Temporal lobe (tissue), 4 donors: ENCODE measurements at places on chromosomes 7 and 10. TPM values are rescaled to one million over a fixed set of nuclear protein-coding genes. Genes with fewer than 3 reads are reported as not detected.

The SPDYE5 gene
- total RNA-seq: not detected

The TRPV6 gene
- total RNA-seq: under 0.01 TPM

The KIN gene
- 8.1 TPM for total RNA-seq

The MYH16 gene
- total RNA-seq: not detected

The TMEM176B gene
- total RNA-seq: 1.2 TPM

The TUBGCP2 gene
- total RNA-seq: 34.2 TPM
